ENCODE measurements at places on chromosomes 5 and 9. TPM values are rescaled to one million over a fixed set of nuclear protein-coding genes. Genes with fewer than 3 reads are reported as not detected.

The CHSY3 gene
- 1.3 TPM for total RNA-seq

The BHMT gene
- total RNA-seq, result not detected

The SPINK1 gene
- not detected for total RNA-seq

DNA sequence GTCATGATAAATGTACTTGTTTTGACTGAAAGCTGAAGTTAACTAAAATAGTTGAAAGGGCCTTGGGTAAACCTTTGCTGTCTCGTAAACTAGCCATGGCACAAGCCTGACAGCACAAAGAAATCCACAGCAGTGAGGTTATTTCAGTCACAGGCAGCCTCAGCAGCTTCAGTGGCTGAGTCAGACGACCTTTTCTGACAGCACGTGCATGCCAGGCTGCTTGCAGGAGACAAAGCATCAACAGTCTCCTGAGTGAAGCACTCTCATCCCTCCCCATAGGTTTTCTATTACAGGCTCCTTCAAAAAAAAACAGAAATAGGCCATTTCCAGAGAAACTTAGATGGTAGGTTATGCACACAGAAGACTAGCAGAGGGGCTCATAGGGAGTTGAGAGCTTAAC, 34.6 kb downstream of the OXCT1 start:
- H3K4me3 ChIP-seq, result no peak overlapping the region
- no peaks in the 10 kb centered on the region for H3K4me1 ChIP-seq
- no peak for DNase-seq
- H3K36me3 ChIP-seq, result peaks cover 4% of the 10 kb centered on the region

DNA sequence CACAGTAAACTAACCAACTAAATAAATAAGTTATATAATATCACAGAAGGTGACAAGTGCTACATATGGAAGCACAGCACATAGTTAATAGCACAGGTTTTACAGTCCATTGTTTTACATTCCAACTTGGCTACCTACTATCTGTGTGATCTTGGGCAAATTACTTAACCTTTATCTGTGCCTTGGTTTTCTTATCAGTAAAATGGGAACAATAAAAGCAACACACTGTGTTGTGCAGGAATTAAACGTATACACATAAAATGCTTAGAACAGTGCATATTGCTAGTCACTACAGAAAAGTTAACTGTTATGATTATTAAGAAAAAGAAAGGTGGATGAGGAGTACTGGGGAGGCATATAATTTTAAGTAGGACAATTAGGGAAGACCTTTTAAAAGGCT, 42.8 kb upstream of the GOLGA1 start:
- DNase-seq, result no peak
- H3K27ac ChIP-seq, result no peak overlapping the region
- H3K4me1 ChIP-seq, result no peaks in the 10 kb centered on the region
- no peak overlapping the region for H3K4me3 ChIP-seq

The LCN1 gene
- total RNA-seq, result not detected

All from esophagus squamous epithelium (tissue), 5 donors.